ENCODE measurements at places on chromosomes 5 and 9.

DNA sequence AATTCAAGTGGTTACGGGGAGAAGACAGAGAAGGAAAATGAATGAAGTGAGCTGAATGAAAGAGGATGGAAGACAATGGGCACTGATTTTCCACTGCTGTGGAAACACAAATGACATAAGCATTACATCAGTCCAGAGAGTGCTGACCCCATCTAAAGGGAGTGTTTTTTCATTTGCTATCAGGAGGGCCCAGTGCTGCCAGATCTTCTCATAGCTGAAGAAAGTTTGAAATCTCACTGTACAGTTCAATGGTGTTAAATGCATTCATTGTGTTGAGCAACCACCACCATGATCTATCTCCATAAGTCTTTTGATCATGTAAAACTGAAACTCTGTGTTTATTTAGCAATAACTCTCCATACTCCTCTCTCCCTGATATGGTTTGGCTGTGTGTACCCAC is 41.5 kb upstream of the STARD4 start:
- no peak for DNase-seq

- no peak for DNase-seq
Observed at GRCh38 chr9:2962471-2963172, 118.7 kb upstream of the PUM3 start.

GRCh38 chr5:123151227-123151909 is 62.3 kb downstream of the PRDM6 start:
- no peak for DNase-seq

GRCh38 chr5:108707141-108707540 is 40.6 kb upstream of the FER start:
- DNase-seq, result no peak

GRCh38 chr5:31361234-31361633 is 167.7 kb downstream of the CDH6 start:
- no peak for DNase-seq

- no peak for DNase-seq
Observed at GRCh38 chr5:95142145-95142544, 142.7 kb downstream of the MCTP1 start.

DNA sequence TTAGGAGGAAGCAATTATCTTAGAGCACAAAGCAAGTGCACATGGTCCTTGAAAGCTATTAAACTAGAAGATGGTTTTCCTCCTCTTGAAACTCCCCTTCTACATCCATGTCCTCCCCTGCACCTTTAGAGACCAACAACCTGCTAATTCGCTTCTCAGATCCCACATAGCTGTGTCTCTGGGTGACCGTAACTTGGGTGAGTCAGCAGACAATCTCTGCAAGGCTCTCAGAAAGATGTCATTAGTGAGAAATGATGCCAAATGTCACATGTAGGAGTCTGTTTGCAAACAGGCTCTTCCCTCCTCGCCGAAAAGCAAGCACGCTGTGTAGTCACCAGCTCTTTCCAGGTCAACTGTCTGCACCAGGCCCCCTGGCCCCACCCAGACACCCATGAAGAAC is 291.8 kb downstream of the SLIT3 start:
- DNase-seq, result no peak

DNA sequence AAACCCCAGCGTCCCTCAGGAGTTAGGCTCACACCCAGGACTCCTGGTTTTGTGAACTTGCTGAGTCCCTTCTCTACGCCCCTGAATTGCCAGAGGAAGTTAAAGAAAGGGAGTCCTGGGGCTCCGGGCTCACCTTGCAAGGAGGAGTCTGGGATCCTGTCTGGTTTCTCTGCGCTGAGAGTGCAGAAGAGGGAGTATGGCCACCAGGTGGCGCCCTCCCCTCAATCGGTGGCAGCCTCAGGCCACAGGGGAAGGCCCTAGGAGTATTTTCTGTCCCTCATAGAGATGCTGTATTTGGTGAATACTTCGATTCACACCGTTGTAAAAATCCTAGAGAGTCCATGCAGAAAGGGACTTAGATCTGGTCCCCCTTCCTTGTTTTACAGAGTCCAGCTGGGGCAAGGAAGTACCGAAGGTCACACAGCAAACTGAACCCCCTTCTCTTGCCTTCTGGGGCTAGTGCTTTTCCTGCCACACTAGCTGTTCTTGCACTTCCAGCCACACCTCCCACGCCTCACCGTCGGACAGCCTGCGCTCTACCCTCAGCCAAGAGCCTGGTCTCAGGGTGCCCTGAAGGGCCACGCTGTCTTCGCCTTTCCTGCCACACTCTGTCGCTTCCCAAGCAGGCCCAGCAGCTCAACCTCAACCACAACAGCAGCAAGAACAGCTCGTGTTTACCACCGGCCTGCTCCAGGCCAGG is 10.2 kb downstream of the HAND1 start:
- peak; percentile 66 for DNase-seq

DNA sequence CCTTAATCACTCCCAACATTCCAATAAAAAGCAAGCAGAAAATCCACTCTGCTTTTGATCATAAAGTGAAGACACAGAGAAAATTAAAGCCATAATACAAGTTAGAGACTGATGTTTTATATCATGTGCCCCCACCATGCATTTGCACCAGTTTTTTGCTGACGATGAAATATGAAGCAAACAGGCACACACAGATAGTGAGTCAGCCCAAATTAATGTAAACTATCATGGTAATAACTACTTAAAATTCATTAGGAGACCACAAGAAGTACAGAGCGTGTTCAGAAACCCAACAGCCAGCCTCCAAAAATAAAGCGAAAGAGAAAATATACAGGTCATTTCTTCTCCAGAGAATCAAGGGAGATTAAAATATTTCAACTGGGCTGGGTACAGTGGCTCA is 46.4 kb upstream of the KDM4C start:
- DNase-seq, result no peak

DNA sequence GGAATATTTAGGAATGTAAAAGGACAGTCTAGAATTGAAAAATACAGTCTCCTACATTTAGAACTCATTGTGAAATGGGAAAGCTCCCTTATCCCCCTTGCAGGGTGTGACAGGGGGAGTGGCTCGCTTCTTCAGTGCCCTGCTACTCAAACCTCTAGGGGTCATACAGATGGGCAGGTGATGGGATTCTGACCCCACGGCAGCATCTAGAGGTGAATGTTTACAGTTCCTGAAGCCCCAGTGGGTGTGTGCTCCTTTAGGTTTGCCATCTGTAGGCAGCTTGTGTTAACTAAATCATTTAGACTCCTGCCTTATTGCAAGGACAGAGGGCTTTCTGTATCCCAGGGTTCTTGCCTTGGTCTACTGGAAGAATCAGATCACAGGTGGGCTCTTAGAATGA is 271.0 kb upstream of the MPDZ start:
- no peak for DNase-seq

DNA sequence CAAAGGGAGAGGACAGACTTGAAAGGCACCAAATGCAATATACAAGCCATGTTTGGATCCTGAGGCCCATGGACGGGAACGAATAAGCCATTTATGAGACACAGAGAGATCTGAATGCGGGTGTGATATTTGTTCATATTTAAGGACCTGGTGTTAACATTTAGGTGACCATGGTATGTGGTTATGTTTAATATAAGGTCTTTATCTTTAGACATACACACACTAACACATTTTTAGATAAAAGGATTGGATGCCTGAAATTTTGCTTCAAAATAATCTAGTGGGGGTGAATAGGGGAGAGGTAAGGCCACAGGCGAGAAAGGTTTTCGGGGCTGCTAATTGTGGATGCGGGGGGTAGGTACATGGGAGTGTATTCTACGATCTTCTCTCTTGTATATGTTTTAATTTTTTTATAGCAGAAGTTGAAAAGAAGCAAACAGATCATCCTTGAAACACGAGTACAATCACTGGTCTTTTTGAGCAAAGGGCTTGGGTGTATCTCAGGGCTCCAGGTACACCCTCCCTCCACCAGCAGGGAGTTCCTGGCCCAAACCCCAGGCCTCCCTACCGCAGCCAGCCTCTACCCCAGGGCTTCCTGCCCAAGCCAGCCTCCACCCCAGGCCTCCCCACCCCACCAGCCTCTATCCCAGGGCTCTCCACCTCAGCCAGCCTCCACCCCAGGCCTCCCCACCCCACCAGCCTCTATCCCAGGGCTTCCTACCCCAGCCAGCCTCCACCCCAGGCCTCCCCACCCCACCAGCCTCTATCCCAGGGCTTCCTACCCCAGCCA is 12.2 kb downstream of the AKNA start:
- DNase-seq, result no peak

- peak; percentile 0 for DNase-seq
Observed at GRCh38 chr5:146825033-146825432, 53.5 kb downstream of the PPP2R2B start.

GRCh38 chr9:91623004-91623403 is 199.4 kb upstream of the NFIL3 start:
- no peak for DNase-seq

GRCh38 chr5:88269222-88269771 is 652 bp upstream of the TMEM161B start:
- no peak for DNase-seq

DNA sequence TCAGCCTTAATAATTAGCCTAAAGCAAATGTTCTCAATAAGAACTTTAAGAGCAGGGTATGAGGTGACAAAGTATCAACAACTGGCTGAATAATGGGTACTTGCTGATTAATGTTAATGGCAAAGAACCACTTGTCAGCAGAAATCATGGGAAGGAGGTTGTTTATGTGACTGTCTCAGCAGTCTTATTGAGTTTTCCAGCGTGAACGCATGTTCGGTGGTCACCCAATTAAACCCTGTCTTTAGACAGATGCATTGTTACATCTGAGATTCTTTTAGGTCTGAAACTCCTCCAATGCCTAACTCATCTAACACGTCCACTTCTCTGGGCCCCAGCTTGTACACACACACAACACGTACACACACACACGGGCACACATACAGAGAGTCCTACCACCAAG is 18.2 kb upstream of the TSSK1B start:
- DNase-seq, result no peak

DNA sequence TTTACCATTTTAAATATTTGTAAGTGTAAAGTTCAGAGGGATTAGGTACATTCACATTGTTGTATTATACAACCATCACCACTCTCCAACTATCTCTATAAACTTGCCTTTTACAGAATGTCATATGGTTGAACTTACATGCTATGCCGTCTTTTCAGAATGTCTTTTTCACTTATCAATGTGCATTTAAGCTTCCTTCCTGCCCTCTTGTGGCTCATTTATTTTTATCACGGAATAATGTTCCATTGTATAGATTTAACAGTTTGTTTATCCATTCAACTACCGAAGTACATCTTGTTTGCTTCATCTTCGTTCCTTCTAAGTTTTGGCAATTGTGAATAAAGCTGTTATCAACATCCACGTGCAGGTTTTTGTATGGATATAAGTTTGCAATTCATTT is 133.3 kb upstream of the C6 start:
- DNase-seq, result no peak

- no peak for DNase-seq
Observed at GRCh38 chr5:174790906-174791305, 66.5 kb downstream of the MSX2 start.

GRCh38 chr9:128762671-128763449 is 8.9 kb downstream of the ZER1 start:
- DNase-seq, result no peak

DNA sequence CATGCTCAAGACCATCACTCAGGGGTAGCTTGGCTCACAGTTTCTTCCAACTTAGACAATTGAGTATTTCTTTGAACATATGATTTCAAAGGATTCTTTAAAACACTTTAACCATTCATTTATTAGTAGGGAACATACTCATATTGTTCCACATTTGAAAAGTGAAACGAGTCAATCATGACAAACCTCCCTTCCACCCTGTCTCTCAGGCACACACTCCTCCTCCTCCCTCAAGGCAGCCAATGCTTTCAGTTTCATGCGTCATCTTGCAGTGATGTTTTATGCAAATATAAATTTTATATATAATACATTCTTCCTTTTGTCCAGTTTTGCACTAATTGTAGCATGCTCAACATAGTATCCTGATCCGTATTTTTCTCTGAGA is 126.0 kb upstream of the BOD1 start:
- DNase-seq, result no peak

DNA sequence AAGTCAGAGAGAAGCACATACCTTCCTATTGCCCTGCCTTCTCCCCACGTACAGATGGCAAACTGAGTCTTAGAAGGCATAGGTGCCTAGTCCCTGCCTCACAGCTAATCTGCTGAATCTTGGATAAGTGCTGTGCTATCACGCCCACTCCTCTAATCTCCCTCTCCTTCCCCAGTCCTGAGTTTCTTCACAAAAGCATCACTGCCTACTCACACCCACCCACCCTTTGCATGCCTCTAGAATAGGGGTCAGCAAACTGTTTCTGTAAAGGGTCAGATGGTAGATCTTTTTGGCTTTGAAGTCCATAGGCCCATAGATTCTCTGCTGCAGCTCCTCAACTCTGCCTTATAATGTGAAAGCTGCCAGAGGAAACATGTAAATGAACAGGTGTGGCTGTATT is 23.2 kb upstream of the JADE2 start:
- DNase-seq, result no peak

DNA sequence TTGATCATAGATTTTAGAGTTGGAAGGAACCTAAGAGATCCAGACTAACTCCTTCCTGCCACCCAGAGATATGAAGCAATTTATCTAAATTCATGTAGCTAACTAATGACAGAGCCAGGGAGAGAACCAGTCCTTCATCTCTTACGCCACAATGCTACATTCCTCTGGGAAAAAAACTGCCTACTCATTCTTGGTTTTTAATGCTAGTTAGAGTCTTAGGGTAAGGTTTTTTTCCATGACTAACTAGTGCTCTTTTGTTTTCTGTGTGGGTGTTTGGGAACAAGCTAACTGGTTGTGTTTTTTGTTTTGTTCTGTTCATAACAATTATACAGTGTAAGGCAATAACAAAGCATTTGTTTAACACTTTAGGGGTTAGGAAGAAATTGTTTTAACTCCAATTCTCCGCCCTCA is 52.4 kb downstream of the SLC44A1 start:
- no peak for DNase-seq

- no peak for DNase-seq
Observed at GRCh38 chr9:112836394-112836793, 54.3 kb downstream of the SLC46A2 start.

GRCh38 chr5:64144425-64145215 is 21.0 kb upstream of the RNF180 start:
- no peak for DNase-seq

- DNase-seq, result no peak
Observed at GRCh38 chr5:6676702-6677101, 36.5 kb upstream of the TENT4A start.

GRCh38 chr9:107294756-107295155 is 11.7 kb downstream of the RAD23B start:
- no peak for DNase-seq

- DNase-seq, result no peak
Observed at GRCh38 chr5:90408571-90409317, 812 bp downstream of the CETN3 start.

GRCh38 chr5:77550406-77550805 is 58.3 kb upstream of the WDR41 start:
- no peak for DNase-seq

- DNase-seq, result no peak
Observed at GRCh38 chr9:107036367-107036766, 173.4 kb downstream of the ZNF462 start.

GRCh38 chr9:116447934-116448333 is 239.2 kb upstream of the TRIM32 start:
- no peak for DNase-seq

- no peak for DNase-seq
Observed at GRCh38 chr5:161115941-161116340, 263.9 kb upstream of the ATP10B start.
